Thoracic aorta (tissue), 2 donors: ENCODE measurements at places on chromosomes 5 and 9.

DNA sequence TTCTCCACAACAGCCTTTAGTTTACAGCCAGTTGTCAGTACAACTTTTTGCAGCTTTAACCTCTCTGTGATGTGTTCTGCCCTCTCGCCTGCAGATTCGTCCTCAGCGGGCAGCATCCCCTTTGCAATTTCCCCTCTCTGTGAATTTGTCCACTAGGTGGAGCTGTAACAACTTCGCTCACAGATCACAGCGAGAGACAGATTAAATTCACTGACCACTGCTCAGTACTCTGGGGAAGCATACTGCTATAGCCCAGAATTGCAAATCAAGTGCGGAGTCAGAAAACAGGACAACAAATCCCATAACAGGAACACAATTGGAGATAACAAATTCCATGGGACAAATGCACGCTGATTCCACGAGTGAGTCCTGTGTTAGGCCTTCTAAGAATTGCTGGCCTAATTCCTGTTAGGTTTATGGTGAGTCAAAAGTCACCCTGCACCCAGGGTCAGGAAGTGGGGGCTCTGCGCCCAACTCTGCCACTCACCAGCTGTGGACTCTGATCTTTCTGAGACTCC lies 2124.9 kb downstream of the MAT2B start:
- H3K27ac ChIP-seq = no peak overlapping the region
- no peak for DNase-seq

- no peak overlapping the region for H3K27ac ChIP-seq
- DNase-seq = no peak
- no peak overlapping the region for H3K4me3 ChIP-seq
- peaks cover 31% of the 10 kb centered on the region for H3K4me1 ChIP-seq
- H3K27me3 ChIP-seq = no peaks in the 10 kb centered on the region
Measured at GRCh38 chr5:73668486-73669111, 42.6 kb downstream of the ARHGEF28 start.

DNA sequence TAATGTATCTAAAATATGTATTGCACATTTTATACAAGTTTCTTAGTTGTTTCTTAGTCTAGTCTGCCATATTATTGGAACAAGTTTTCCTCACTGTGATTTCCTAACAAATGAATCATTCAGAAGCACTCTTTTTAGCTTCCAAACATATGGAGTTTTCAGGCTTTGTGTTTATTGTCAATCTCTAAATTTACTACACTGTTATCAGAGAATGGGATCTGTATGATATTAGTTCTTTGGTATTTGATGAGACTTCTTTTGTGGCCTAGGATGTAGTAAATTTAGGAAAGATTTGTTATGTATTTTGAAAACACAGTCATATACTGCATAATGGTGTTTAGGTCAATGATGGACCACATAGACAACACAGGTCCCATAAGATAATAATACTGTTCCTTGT lies 25.7 kb downstream of the SREK1IP1 start:
- DNase-seq = no peak
- no peak overlapping the region for H3K4me3 ChIP-seq
- H3K4me1 ChIP-seq = no peaks in the 10 kb centered on the region
- H3K27ac ChIP-seq = no peak overlapping the region
- no peaks in the 10 kb centered on the region for H3K27me3 ChIP-seq

DNA sequence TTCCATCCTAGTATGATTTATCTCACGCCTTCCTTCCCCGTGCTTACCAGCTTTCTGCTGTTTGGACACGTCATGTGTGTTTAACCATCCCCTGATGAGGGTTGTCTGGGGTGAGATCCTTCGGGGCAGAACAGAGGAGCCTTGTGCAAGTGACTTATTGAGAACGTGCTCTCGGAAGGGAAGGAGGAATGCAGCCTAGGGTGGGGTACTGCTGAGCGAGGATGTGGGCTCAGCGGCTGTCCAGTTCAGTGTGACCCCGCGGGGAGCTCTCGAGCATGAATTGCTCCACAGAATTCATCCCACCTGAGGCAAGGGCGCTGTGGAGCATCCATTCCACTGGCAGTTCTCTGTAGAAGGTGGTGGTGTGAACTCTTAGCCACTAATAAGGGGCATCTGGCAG lies 4.0 kb downstream of the MYOZ3 start:
- no peaks in the 10 kb centered on the region for H3K27me3 ChIP-seq
- H3K4me3 ChIP-seq = no peak overlapping the region
- peaks cover 9% of the 10 kb centered on the region for H3K4me1 ChIP-seq
- H3K36me3 ChIP-seq = no peaks in the 10 kb centered on the region
- DNase-seq = no peak
- no peak overlapping the region for H3K27ac ChIP-seq

DNA sequence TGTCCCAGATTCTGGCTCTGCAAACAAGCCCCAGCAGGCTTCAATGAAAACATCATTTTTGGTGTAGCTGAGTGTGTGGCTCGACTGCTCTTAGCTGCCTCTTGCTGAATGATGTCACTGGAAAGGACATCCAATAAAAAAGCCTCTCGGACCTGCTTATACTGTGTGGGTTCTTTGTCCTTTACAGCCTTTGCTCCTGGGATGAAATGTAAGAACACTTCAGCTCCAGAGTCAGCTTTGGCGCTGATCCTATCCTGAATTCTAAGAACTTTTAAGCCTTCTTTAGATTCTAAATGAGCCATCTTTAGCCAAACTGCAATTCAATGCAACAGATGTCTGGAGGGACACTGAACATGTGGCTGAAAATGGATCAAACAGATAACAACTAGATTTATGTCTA lies 404.6 kb upstream of the C9orf72 start:
- H3K4me3 ChIP-seq = no peak overlapping the region
- H3K4me1 ChIP-seq = no peaks in the 10 kb centered on the region
- no peak for DNase-seq
- H3K27ac ChIP-seq = no peak overlapping the region

DNA sequence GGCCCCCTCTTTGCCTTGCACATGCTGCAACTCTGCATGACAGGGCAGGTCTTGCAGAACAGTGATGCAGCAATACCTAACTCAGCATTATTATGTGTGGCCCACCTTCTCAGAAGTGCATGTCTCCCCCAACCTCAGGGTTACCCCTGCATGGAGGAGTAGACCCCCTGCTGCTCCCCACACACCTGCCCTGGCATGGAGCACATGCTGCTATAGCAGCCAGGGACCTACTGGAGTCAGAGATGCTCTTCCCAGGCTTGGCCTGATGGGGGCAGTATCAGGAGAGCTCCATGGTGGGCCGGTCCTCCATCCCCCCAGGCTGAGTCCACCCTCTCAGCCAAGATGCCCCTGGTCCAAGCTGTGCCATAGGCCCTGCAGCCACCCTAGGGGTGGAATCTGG lies 13.2 kb upstream of the BOD1 start:
- DNase-seq = no peak
- H3K27me3 ChIP-seq = no peaks in the 10 kb centered on the region

- DNase-seq = no peak
- H3K36me3 ChIP-seq = no peaks in the 10 kb centered on the region
- H3K4me1 ChIP-seq = no peaks in the 10 kb centered on the region
- H3K4me3 ChIP-seq = no peak overlapping the region
- H3K27ac ChIP-seq = no peak overlapping the region
- no peaks in the 10 kb centered on the region for H3K27me3 ChIP-seq
Measured at GRCh38 chr5:14003513-14003912, 59.0 kb upstream of the DNAH5 start.

DNA sequence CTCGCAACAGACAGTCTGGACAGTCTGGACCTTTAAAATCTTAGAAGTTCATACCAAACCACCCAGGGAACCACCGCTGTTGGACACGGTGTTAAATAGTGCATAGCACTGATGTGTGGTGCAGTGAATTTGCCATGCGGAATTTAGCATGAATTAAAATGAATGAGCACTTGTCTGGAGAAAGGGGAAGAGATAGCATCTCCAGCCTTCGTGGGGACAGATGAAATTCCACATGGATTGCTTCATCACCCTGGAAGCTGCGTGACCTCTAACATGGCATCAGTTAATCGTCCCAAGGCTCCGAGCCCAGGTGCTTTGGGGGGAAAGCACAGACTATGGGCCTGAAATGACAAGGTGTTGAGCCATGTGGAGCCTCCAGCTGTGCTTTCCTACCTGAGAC lies 91.4 kb downstream of the ADAMTS16 start:
- H3K27ac ChIP-seq = no peak overlapping the region
- H3K36me3 ChIP-seq = no peaks in the 10 kb centered on the region
- DNase-seq = no peak
- no peaks in the 10 kb centered on the region for H3K4me1 ChIP-seq
- H3K4me3 ChIP-seq = no peak overlapping the region
- no peaks in the 10 kb centered on the region for H3K27me3 ChIP-seq

- H3K4me3 ChIP-seq = no peak overlapping the region
- no peak for DNase-seq
- H3K36me3 ChIP-seq = peaks cover 9% of the 10 kb centered on the region
- no peaks in the 10 kb centered on the region for H3K27me3 ChIP-seq
Measured at GRCh38 chr9:136527721-136528710, 17.8 kb downstream of the NOTCH1 start.

GRCh38 chr5:170523142-170523551 lies 19.3 kb downstream of the KCNIP1 start:
- peaks cover 6% of the 10 kb centered on the region for H3K4me1 ChIP-seq
- H3K36me3 ChIP-seq = no peaks in the 10 kb centered on the region
- no peak for DNase-seq
- no peak overlapping the region for H3K4me3 ChIP-seq
- H3K27me3 ChIP-seq = no peaks in the 10 kb centered on the region

DNA sequence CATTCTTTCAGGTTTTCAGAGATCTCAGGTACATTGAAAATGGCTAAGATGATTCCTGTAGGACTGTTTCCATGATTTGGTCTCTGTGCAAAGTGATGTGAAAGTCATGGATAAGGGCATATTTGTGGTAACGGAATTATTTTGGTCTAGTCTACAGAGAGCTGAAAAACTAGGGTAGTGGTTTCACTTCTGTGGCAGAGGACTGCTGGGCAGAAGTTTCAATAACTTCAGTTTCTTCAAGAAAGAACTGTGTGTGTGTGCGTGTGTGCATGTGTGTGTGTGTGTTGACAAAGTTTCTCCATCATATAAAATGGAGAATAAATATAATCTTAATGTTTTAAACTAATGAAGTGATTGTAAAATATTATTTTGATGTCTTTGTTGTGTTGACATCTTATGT lies 4.3 kb downstream of the CNOT8 start:
- peaks cover 41% of the 10 kb centered on the region for H3K4me1 ChIP-seq
- peaks cover 12% of the 10 kb centered on the region for H3K36me3 ChIP-seq
- DNase-seq = no peak
- peak overlapping the region; percentile 89 for H3K4me3 ChIP-seq
- H3K27me3 ChIP-seq = no peaks in the 10 kb centered on the region

- H3K36me3 ChIP-seq = no peaks in the 10 kb centered on the region
- no peak overlapping the region for H3K4me3 ChIP-seq
- H3K27ac ChIP-seq = no peak overlapping the region
- H3K27me3 ChIP-seq = no peaks in the 10 kb centered on the region
Measured at GRCh38 chr9:107989544-107989943, 500.0 kb upstream of the KLF4 start.
